ENCODE measurements at places on chromosomes 2 and 18.

GRCh38 chr2:105977807-105978206 is 216.3 kb downstream of the UXS1 start:
- no peak overlapping the region for H3K4me3 ChIP-seq
- no peak for DNase-seq
- no peak overlapping the region for H3K27ac ChIP-seq
- no peaks in the 10 kb centered on the region for H3K36me3 ChIP-seq

DNA sequence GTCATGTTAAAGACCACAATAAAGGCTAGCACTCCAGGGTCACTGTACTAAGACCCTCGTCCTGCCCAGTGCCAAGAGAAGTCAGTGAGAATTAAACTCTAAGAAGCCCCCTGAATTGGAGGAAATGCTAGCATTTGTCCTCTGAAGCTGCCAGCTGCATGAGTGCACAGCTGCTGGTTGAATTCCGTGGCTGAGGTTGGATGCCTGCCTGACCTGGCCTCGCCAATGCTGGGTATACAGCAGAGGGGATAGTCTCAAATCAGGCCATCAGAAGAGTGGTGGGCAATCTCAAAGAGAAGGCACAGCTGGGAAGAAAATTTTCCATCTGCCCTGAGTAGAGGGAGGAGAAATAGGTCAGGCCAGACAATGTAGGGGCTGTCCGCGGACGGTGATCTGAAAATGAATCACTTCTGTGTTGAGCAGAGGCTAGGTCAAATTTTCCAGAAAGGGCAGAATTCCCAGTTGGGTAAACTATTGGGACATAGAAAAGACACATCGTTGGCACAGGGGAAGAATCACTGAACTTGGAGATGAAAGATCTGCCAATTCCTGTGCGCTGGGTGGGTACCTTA is 110.5 kb upstream of the AGAP1 start:
- peaks cover 14% of the 10 kb centered on the region for H3K27me3 ChIP-seq
- H3K27ac ChIP-seq, result no peak overlapping the region
- H3K4me1 ChIP-seq, result no peaks in the 10 kb centered on the region
- H3K36me3 ChIP-seq, result no peaks in the 10 kb centered on the region
- no peak overlapping the region for H3K4me3 ChIP-seq

DNA sequence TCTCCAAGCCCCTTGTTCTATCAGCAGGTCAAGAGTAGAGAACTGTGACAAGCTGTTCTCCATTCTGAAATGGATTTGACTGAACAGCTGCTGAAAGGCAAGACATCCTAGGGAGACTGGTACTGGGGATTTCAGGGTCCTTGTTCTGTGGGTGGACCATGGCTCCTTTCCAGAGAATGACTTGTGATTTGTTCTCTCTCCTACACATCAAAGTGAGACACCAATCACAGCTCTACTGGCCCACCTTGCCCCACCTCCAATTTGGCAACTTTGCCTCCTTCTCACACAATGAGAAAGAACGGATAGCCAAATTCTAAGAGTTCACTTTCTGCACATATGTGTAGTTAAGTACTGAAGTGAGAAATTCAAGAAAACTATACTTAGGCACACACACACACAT is 67.4 kb downstream of the BCL11A start:
- no peak overlapping the region for H3K27ac ChIP-seq
- no peak overlapping the region for H3K4me3 ChIP-seq
- no peak for DNase-seq
- no peaks in the 10 kb centered on the region for H3K4me1 ChIP-seq
- no peaks in the 10 kb centered on the region for H3K36me3 ChIP-seq
- no peaks in the 10 kb centered on the region for H3K27me3 ChIP-seq

DNA sequence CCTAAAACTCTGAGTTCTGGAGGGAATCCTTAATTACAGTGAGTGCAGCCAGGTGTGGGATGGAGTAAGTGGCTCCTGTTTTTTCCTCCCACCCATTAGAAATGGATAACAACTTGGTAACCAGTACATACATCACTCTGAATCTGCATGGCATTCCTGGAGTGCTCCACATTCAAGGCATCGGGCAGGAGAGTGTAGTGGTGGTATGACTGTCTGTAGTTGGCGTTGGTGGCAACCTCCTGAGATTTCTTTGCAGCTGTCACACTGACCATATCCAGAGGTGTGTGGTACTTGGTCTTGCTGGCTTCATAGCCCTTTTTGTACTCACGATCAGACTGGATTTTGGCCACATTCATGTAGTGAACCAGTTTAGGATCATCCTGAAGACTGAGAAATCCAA is 68.3 kb downstream of the NEB start:
- DNase-seq, result no peak
- H3K36me3 ChIP-seq, result no peaks in the 10 kb centered on the region
- no peak overlapping the region for H3K27ac ChIP-seq

GRCh38 chr2:149924028-149924427 is 336.5 kb upstream of the MMADHC start:
- no peak overlapping the region for H3K4me3 ChIP-seq
- no peaks in the 10 kb centered on the region for H3K27me3 ChIP-seq
- no peaks in the 10 kb centered on the region for H3K36me3 ChIP-seq
- no peak overlapping the region for H3K27ac ChIP-seq
- DNase-seq, result no peak
- H3K4me1 ChIP-seq, result no peaks in the 10 kb centered on the region

GRCh38 chr18:41940506-41941215 is 14.4 kb upstream of the PIK3C3 start:
- H3K27me3 ChIP-seq, result peaks cover 4% of the 10 kb centered on the region
- DNase-seq, result no peak
- no peak overlapping the region for H3K27ac ChIP-seq
- no peaks in the 10 kb centered on the region for H3K36me3 ChIP-seq

- H3K27ac ChIP-seq, result no peak overlapping the region
- no peak overlapping the region for H3K4me3 ChIP-seq
- H3K4me1 ChIP-seq, result peaks cover 16% of the 10 kb centered on the region
These were observed 195.0 kb downstream of the BCL11A start for GRCh38 chr2:60358476-60358875.

GRCh38 chr2:42360493-42360889 is 526 bp downstream of the COX7A2L start:
- no peaks in the 10 kb centered on the region for H3K36me3 ChIP-seq
- H3K27me3 ChIP-seq, result peaks cover 3% of the 10 kb centered on the region
- peaks cover 23% of the 10 kb centered on the region for H3K4me1 ChIP-seq
- DNase-seq, result no peak
- peak overlapping the region; percentile 96 for H3K27ac ChIP-seq

GRCh38 chr2:61535449-61535848 is 2.7 kb downstream of the XPO1 start:
- peaks cover 31% of the 10 kb centered on the region for H3K4me1 ChIP-seq
- H3K27me3 ChIP-seq, result no peaks in the 10 kb centered on the region
- no peak overlapping the region for H3K27ac ChIP-seq
- H3K36me3 ChIP-seq, result peaks cover 3% of the 10 kb centered on the region
- H3K4me3 ChIP-seq, result no peak overlapping the region
- DNase-seq, result no peak

GRCh38 chr2:218732052-218732760 is 21.6 kb downstream of the TTLL4 start:
- peaks cover 6% of the 10 kb centered on the region for H3K36me3 ChIP-seq
- H3K4me3 ChIP-seq, result no peak overlapping the region
- peaks cover 4% of the 10 kb centered on the region for H3K4me1 ChIP-seq
- no peak for DNase-seq
- H3K27ac ChIP-seq, result no peak overlapping the region

DNA sequence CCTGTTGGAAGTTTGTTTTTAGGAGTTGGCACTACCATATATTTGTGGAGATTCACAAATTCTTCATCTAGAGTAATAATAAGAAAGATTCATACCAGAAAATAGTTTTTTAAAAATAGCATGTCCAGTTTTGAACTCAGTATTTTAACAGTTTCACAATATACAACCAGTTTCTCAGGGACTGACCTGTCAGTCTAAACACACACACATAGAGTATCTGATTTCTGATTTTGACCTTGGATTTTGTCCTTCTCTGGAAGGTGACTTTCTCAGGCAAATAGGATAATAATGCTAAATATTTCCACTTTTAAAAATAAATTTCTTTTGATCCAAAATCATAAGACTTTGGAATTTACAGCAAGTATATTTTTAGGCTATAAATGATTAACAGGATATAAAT is 32.0 kb downstream of the MFSD6 start:
- H3K36me3 ChIP-seq, result peaks cover 34% of the 10 kb centered on the region
- H3K27me3 ChIP-seq, result no peaks in the 10 kb centered on the region
- DNase-seq, result no peak
- peaks cover 5% of the 10 kb centered on the region for H3K4me1 ChIP-seq
- no peak overlapping the region for H3K27ac ChIP-seq

GRCh38 chr2:231397011-231397927 is 1.8 kb downstream of the B3GNT7 start:
- DNase-seq, result no peak

DNA sequence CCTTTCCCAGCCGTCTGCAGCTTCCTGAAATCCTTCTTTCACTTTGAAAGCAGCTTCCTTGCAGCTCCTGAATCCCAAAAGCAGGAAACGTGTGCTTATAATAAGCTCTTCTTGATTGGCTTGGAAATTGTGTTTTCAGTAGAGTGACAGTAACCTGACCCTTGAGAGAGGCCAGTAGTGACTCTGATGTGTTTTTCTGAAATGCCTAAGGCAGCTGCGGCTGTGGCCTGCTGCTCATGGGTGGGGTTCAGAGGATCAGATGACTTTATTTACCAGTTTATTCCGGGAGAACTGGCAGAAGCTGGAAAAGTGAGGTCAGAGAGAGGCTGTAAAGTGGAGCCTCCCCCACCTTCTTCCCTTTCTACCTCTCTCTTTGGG is 31.9 kb upstream of the RPIA start:
- H3K27me3 ChIP-seq, result no peaks in the 10 kb centered on the region
- H3K27ac ChIP-seq, result no peak overlapping the region
- no peaks in the 10 kb centered on the region for H3K4me1 ChIP-seq
- no peak for DNase-seq
- no peaks in the 10 kb centered on the region for H3K36me3 ChIP-seq
- no peak overlapping the region for H3K4me3 ChIP-seq

DNA sequence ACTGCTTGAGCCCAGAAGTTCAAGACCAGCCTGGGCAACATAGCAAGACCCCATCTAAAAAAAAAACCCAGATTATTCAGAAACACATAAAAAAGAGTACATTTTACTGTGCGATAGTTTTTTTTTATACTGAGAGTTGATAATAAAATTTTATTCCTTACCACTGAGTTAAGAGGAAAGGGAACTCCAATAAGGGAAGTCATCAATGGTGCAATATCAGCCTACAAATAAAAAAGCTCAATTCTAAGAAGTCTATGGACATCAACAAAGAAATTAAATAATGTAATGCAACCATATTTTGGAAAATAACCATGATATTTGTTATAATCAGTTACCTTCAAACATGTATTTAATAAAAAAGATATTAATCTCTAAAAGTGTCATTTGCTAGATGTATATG is 46.6 kb downstream of the PIGN start:
- DNase-seq, result no peak
- H3K27me3 ChIP-seq, result no peaks in the 10 kb centered on the region
- no peak overlapping the region for H3K4me3 ChIP-seq
- no peaks in the 10 kb centered on the region for H3K36me3 ChIP-seq
- no peak overlapping the region for H3K27ac ChIP-seq

- no peaks in the 10 kb centered on the region for H3K36me3 ChIP-seq
- H3K27ac ChIP-seq, result no peak overlapping the region
- no peak overlapping the region for H3K4me3 ChIP-seq
- H3K27me3 ChIP-seq, result no peaks in the 10 kb centered on the region
- no peaks in the 10 kb centered on the region for H3K4me1 ChIP-seq
These were observed 304.6 kb downstream of the PARD3B start for GRCh38 chr2:204849892-204850291.

DNA sequence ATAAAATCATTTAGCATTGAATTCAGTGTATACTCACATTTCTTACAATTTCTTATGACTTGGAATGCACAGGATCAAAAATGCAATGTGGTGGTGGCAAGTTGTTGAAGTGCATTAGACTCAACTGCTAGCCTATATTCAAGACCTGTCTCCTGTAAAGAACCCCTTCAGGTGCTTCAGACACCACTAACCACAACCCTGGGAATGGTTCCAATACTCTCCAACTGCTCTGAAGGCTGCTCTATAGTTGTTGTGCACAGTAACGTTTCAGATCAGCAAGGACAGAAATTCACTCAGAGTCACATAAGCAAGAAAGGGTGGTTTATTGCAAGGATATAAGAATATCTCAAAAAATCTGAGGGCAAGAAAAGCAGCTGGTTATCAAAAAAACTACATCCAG is 6.5 kb downstream of the GKN1 start:
- H3K27me3 ChIP-seq, result peaks cover 3% of the 10 kb centered on the region
- no peaks in the 10 kb centered on the region for H3K36me3 ChIP-seq
- no peak overlapping the region for H3K4me3 ChIP-seq
- no peak overlapping the region for H3K27ac ChIP-seq
- no peak for DNase-seq
